Lung (tissue), 17 donors: ENCODE measurements at places on chromosomes 2 and 18. TPM values are rescaled to one million over a fixed set of nuclear protein-coding genes. Genes with fewer than 3 reads are reported as not detected.

SLC16A14 gene
- 5.2 TPM for total RNA-seq

TUBA3E gene
- total RNA-seq: not detected

DBI gene
- total RNA-seq: 179 TPM

UGT1A8 gene
- total RNA-seq: not detected

- H3K4me1 ChIP-seq: no peaks in the 10 kb centered on the region
- no peak for DNase-seq
- H3K27me3 ChIP-seq: no peaks in the 10 kb centered on the region
- H3K4me3 ChIP-seq: no peak overlapping the region
Observed at GRCh38 chr2:239598011-239598731, 197.4 kb upstream of the HDAC4 start.

DNA sequence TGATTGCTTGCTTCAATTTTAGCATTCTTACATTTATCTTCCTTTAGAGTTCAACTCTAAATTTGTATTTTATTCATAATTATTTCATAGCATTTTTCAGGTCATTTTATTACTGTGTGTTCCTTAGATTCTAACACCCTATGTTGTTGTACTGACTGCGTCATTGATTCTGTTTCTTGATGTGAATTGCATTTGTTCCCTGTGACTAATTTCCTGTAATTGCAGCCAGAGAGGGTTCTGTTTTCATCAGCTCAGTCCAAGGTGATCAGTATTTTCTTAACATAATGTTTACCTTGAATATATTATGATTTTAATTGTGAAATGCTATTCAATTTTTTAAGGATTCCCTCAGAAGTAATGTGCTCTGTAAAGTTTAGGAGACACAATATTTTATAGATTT lies 970.2 kb upstream of the PIK3C3 start:
- no peak overlapping the region for H3K4me3 ChIP-seq
- H3K27ac ChIP-seq: no peak overlapping the region
- H3K36me3 ChIP-seq: no peaks in the 10 kb centered on the region
- no peaks in the 10 kb centered on the region for H3K27me3 ChIP-seq
- no peak for DNase-seq

DNA sequence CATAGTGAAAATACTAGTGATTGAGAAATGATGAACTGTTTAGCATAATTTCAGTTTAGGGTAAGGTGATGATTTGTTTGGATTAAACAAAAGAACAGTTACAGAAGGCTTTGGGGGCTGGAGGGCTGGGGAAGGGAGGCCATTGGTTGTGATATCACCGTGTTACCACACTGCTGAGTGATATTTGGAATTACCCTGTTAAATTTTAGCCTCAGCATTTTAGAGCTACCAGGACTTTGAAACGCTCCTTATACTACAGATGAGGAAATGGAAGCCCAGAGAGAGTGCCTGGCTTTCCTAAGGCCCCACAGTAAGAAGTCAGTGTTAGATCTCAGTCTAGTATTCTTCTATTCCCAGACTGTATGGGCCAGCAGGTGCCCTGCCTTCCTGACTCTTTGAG lies 15.6 kb downstream of the ARHGEF33 start:
- H3K27ac ChIP-seq: no peak overlapping the region
- H3K27me3 ChIP-seq: no peaks in the 10 kb centered on the region
- no peaks in the 10 kb centered on the region for H3K4me1 ChIP-seq

DNA sequence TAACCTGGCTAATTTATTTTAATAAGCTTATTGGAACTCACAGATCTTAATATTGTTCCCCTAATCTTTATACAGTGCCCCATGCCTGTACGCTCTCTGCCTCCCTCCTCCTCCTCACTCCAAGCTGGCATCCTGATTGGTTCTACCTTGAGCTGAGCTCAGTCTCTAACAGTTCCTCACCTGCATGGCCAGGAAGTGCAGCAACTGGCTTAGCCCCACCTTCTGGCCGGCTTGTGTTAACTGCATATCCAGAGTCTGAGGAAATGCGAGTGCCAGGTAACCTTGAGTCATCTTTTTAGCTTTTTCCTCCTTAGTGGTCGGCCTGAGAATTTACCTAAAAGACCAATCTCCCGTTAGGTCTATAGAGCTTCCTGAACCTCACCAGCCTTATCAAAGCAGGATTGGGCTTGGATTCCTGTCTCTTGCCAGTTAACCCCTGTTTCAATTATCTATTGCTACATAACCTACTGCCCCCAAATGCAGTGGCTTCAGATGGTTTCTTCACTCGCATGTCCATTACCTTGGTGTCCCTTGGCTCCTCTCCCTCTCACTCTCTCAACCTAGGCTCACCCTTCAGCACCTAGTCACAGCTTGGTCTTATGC lies 89.5 kb upstream of the STK39 start:
- H3K27ac ChIP-seq: no peak overlapping the region
- no peaks in the 10 kb centered on the region for H3K27me3 ChIP-seq
- no peaks in the 10 kb centered on the region for H3K36me3 ChIP-seq
- peak; percentile 18 for DNase-seq
- H3K4me1 ChIP-seq: no peaks in the 10 kb centered on the region

DNA sequence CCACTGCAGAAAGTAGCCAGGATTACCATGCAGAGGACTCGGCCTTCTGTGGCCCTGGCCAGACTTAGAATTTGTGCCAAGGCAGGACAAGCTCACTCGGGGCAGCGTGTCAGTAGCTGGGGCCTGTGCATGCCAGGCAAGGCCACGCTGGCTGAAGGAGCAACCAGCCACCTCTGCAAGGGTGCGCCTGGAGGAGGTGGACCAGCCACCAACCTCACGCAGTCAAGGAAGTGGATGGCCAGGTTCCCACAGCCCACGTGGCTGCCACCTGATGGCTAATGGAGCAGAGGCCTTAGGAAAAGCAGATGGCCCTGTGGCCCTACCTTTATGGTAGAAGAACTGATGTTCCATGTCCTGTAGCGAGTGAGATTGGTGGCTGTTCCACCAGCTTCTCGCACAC lies 107.9 kb downstream of the CCDC74A start:
- no peak overlapping the region for H3K27ac ChIP-seq
- DNase-seq: no peak
- no peaks in the 10 kb centered on the region for H3K27me3 ChIP-seq
- H3K4me3 ChIP-seq: no peak overlapping the region
- no peaks in the 10 kb centered on the region for H3K4me1 ChIP-seq
